HS-27A (cell line): ENCODE measurements at places on chromosomes 4 and X.

- no peak for DNase-seq
Measured at GRCh38 chrX:38973322-38973721, 172.1 kb downstream of the MID1IP1 start.

- DNase-seq, result no peak
Measured at GRCh38 chr4:182937268-182938204, 20.4 kb upstream of the DCTD start.

- no peak for DNase-seq
Measured at GRCh38 chrX:150504397-150505182, 63.8 kb upstream of the MTM1 start.

GRCh38 chrX:42751573-42751972, 26.4 kb downstream of the PPP1R2C start:
- no peak for DNase-seq

GRCh38 chr4:181677201-181677600, 566.0 kb upstream of the TENM3 start:
- no peak for DNase-seq

GRCh38 chrX:153434801-153435200, 11.1 kb downstream of the TREX2 start:
- no peak for DNase-seq

- no peak for DNase-seq
Measured at GRCh38 chrX:95919605-95920004, 765.0 kb upstream of the DIAPH2 start.
